COLO829 (cell line): ENCODE measurements at places on chromosomes 5 and 9.
A peak's percentile ranks its signal among the peaks of the same experiment; 100 is the strongest.

- DNase-seq = no peak
These were observed 297.9 kb downstream of the KCTD16 start for GRCh38 chr5:144468571-144468970.

- no peak for DNase-seq
These were observed 126.4 kb downstream of the SPOCK1 start for GRCh38 chr5:137372773-137373160.

GRCh38 chr5:54991416-54991815 lies 6.0 kb upstream of the ESM1 start:
- DNase-seq = no peak

DNA sequence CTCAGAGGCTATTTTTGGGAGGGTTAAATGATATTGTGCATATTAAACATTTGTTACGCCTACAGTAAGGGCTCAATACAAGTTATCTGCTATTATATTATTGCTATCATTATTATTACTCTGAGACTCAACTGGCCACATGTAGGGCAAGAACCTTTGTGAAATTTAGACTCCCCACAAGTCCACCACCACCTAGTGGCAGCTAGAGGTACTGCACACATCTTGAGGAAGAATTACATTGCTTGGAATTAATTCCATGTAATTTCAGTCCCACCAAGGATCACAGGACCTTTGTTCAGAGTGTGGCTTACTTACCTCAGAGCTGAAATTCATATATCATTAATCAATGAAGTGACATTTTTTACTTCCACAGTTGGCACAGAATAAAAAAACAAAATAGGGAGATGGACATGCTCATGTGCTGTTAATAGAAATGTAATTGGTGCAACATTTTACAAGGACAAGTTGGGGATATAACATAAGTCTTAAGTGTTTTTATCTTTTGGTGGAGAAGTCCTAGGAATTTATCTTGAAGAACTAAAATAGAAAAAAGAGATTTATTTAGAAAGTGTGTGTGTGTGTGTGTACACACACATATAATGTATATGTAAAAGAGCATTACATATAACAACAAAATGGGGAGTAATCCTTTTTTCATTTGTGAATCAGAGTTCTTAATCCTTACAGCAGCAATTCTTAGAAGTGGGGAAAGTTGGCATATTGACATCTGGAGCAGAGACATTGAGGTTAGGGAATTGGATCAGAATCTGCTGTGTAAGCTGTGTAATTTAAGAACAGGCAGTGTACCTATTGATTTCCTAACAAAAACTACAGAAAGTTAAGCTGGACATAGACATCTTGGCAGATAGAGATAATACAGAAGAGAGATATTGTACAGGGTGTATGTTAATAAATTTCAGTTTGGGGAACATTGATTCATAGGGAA lies 11.2 kb downstream of the MSANTD3 start:
- DNase-seq = peak; percentile 81

- no peak for DNase-seq
These were observed 42.6 kb upstream of the OSMR start for GRCh38 chr5:38803246-38803645.

- no peak for DNase-seq
These were observed 24.0 kb upstream of the NDUFB6 start for GRCh38 chr9:32596936-32597335.

- no peak for DNase-seq
These were observed 1.3 kb downstream of the SLC9A3 start for GRCh38 chr5:522899-523440.

- DNase-seq = peak; percentile 96
These were observed 9.3 kb upstream of the TEX48 start for GRCh38 chr9:114691046-114691955.

DNA sequence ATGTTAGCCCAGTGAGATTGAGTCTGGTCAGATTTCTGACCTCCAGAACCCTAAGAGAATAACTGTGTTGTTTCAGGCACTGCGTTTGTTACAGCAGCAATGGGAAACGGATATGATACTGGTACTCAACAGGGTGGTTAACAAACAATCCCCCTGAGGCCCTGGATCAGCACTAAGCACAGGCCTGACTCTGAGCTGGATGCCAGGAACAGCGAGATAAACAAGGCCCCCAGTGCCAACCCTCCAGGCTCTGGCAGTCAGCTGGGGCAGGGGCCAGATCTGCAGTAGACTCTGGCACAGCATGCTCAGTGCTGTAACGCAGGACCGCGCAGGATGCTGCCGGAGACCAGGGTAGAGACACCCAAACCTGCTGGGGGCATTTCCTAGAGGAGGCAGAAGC lies 22.1 kb downstream of the CPLX2 start:
- DNase-seq = no peak

DNA sequence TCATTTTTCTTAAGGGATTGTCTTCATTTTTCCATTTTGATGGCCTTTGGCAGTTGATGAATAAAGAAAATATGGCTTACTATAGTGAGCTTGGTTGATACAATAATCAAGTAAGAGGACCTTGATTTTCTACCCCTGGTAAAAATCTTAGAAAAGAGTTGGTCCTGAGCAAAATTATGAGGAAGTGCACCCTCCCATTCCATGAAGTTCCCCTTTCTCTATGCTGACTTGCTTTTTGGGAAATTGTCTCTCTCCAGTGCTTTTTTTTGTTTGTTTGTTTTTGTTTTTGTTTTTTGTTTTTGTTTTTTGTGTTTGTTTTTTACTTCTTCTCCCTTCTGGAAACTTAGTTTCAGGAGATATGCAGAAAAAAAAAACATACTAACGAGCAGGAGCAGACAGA lies 449.2 kb upstream of the ACTBL2 start:
- DNase-seq = no peak

- DNase-seq = no peak
These were observed 201.7 kb upstream of the TAS2R1 start for GRCh38 chr5:9831823-9832222.

GRCh38 chr9:116320290-116320689 lies 166.7 kb downstream of the PAPPA start:
- peak; percentile 23 for DNase-seq

- DNase-seq = no peak
These were observed 102.1 kb downstream of the LHFPL2 start for GRCh38 chr5:78546276-78546996.

GRCh38 chr9:109830545-109830944 lies 50.5 kb downstream of the PALM2AKAP2 start:
- no peak for DNase-seq

GRCh38 chr9:83959061-83959460 lies 21.0 kb downstream of the HNRNPK start:
- no peak for DNase-seq
